Stimulated activated CD4-positive, alpha-beta T cell treated with anti-CD3 and anti-CD28 coated beads, Interleukin-4, amount 100 ng/mL, for 48 hours (primary cell): ENCODE measurements at places on chromosomes 2 and 18.

DNA sequence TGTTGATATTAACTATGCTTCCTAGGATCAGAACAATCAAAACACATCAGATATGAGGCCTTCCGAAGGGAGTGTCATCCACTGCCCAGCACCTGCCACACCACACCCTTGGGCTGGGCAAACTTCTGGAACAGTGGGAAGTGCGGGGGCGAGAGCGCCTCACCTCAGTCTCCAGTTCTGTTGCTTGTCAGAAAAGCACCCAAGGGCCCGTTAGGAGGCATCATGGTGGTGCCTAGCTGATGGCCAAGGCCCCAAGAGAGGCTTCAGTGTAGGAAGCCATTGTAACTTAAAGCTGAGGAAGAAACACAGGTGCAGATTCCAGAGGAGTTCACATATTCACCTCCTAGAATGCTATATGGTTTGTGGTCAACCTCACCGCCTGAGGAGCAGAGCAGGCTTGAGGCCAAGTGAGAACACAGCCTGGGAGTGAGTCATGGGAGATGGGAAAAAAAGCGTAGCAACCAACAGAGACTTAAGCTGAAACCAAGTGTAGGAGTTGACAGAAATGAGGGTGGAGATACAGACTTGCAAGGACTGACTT, 85.1 kb upstream of the ATL2 start:
- peak; percentile 40 for DNase-seq

DNA sequence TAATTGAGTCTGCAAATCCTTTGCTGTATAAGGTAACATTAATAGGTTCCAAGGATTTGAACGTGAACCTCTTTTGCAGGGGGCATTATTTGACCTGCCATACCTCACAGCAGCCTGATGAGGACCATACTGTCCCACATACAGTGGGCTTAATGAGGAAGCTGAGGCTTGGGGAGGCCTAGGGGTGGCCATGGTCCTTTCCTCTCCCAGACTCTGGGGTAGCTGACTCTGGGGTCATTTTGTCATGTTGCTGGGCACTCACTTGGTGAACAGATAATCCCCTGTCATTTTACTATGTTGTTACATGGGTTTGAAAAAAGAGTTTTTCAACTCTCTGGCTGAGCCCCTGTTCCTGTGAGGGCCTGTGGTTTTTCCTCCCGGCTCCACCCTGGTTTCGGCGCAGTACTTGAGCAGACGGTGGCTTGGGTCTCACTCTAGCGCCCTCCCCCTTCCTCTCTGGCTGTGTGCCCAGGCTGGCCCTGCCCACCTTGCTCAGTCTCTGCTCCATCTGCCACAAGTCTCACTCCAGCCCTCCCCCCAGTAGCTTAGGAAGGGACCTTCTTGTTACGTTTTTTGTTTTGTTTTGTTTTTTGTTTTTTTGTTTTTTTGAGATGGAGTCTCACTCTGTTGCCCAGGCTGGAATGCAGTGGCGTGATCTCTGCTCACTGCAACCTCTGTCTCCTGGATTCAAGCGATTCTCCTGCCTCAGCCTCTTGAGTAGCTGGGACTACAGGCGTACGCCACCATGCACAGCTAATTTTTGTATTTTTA, 21.0 kb downstream of the INPP4A start:
- no peak for DNase-seq

DNA sequence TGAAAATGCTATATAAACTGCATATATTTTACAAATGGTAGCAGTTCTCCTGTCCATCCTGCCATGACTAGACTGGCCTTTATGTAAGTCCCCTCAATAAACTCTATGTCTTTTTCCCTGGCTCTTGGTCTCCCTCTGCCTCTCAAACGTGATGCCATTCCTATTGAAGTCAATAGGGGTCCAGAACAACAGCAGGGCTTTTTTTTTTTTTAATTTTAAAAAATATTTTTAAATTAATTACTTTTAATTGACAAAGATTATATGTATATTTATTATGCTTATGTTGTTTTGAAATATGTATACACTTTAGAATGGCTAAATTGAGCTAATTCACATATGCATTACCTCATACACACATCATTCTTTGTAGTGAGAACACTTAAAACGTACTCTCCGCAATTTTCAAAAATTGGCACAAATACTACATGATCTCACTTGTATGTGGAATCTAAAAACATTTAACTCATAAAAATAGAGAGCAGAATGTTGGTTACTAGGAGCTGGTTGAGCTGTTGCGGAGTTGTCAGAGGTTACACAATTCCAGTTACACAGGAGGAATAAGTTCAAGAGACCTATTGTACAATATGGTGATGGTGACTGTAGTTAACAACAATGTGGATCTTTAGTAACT, 123.1 kb downstream of the LRRTM4 start:
- no peak for DNase-seq

DNA sequence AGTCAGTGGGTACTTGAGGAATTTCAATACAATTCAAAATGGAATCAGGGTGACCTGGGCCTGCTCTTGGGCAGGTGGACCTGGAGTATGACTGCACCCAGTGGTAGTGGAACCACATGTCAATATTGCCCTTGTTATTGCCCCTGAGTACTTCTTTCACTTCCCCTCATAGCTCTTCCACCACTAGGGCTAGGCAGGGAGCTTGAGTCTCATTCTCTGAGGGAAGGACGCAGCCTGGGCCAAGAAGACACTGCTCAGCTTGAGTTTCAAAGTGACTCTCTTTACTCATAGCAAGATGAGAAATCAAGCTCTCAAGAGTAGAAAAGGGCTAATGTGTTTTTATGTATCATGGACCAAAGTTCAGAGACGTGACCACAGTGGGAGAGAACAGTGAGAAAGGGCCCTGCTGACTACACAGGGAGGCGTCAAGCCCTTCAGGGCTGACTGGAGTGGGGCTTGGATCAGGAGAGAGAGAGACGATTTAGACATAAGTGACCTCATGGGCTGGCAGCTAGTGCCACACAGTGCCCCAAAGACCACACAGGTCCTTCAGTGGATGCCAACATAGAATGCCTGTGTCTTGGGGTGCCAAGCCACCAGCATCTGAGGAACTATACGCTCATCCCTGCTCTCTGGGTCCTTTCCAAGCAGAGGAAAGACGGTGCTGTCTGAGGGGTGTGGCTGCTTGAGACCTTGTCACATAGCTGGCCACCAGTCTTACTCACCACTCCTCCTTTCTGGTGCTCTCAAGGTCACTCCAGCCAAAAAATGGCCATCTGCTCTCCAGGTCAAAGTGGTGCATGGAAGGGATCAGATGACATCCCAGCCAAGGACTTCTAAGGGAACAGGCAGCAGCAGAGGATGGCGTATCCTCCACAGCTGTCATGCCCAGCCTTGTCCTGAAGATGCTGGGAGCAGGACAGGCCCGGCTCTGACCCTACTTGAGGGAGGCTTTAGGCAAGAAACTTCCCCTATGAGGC, 13.0 kb downstream of the PTMA start:
- DNase-seq, result no peak

GRCh38 chr2:64133828-64134227, 10.4 kb downstream of the PELI1 start:
- no peak for DNase-seq

DNA sequence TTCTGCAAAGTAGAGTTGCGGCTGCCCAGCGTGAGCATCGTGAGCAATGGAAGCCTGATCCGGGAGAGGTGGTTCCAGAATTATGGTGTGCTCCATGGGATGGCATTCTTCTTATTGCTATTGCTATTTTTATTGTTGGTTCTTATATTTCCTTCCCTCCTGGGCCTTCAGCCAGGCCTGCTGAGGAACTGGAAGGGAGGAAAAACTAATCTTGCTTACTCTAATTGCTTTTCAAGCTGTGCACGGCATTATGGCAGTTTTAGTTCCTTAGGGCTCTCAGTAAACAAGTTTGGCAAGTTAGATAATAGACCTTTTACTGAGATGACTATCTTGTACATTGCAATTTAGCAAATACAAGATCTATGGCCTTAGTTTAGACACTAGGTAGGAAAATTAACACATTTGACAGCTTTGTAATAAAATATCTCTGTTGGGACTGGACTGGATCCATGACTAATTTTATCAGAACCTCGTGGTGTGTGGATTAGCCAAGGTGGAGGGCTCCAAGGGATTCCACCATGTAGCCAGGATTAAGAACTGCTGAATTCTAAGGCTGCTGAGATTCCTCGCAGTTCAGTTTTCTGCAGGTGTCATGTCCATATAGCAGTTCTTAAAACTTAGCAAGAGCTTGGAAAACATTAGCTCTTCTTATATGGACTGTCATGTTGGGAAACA, 6.0 kb downstream of the RSAD2 start:
- no peak for DNase-seq

DNA sequence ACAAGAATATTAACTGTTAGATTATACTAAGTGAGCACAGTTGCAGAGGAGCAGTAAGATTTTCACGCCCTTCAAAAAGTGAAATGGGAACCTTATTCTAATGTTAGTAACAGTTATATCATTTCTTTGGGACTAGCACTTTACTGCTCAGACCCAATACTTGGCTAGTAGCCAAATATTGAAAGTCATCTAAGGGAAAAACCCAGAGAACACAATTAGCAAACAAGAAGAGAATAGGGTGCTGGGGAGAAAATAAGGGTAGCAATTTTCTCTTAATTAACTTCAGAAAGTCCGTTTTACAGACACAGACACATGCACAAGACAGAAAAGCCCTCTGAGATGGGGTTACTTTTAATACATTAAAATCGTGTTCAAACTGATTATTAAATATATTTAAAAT, 71.8 kb downstream of the ID2 start:
- no peak for DNase-seq

GRCh38 chr2:153163055-153163454, 315.5 kb downstream of the RPRM start:
- no peak for DNase-seq

- no peak for DNase-seq
These were observed 53.3 kb downstream of the TRAPPC12 start for GRCh38 chr2:3432693-3433338.

DNA sequence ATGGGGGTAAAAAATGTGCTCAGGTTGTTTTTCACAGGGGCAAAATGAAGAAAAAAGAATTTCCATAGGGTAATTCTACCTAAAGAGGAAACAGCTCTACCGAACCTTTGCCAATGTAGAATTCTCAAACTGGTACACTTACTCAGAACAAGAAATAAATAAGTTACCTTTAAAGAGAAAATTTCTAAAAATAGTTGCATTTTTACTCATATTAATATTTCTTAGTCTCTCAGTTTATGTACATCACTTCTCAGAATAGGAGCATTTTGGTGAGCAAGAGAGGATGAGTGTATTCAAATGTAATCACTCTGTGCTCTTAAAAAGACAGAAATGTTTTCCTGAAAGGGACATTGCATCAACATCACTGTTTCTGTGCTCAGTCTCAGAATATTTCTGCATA, 574.7 kb upstream of the SLC8A1 start:
- DNase-seq, result no peak

DNA sequence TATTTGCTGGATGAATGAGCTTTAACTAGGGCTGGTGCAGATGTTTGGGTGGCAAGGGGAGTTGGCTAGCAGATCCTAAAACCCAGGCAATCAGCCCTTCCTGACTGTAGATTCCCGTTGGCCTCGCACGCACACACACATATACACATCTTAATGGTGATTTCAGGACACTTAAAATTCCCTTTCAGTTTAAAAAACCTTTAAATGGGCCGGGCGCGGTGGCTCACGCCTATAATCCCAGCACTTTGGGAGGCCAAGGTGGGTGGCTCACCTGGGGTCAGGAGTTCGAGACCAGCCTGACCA, 19.5 kb upstream of the MTCL1 start:
- DNase-seq, result no peak

DNA sequence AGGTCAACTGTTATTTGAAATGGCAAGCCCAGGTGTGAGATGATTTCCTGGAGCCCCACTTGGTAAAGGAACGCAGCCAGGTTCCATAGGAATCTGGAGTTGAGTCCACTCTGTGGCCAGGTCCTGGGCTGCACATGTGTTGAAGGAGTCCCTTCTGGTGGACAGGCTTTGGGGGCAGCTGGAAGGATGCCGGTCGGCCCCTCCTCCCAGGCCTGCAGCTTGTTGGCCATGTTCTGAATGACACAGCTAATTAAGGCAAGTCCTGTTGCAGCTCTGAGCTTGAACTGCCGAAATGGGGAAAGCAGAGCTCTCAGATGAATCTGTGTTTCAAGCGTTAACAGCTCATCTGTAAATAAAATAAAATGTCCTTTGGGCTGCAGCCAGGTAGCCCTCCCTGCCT, 23.8 kb downstream of the EN1 start:
- DNase-seq, result no peak

DNA sequence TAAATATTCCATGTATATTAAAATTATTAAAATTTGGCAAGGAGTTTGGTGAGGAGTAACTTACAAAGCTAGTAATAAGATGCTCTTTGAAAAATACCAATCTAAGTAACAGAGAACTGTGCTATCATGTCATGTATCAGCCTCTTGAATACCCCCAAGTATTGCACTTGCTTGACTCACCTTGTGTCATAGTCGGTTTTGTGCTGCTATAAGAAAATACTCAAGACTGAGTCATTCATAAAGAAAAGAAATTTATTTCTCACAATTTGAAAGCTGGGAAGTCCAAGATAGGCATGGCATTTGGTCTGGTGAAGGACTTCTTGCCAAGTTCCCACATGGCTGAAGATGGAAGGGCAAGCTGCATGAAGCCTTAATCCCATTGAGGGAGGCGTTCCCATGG, 179.2 kb downstream of the MEMO1 start:
- no peak for DNase-seq

GRCh38 chr2:179297927-179298326, 33.3 kb upstream of the SESTD1 start:
- DNase-seq, result no peak

DNA sequence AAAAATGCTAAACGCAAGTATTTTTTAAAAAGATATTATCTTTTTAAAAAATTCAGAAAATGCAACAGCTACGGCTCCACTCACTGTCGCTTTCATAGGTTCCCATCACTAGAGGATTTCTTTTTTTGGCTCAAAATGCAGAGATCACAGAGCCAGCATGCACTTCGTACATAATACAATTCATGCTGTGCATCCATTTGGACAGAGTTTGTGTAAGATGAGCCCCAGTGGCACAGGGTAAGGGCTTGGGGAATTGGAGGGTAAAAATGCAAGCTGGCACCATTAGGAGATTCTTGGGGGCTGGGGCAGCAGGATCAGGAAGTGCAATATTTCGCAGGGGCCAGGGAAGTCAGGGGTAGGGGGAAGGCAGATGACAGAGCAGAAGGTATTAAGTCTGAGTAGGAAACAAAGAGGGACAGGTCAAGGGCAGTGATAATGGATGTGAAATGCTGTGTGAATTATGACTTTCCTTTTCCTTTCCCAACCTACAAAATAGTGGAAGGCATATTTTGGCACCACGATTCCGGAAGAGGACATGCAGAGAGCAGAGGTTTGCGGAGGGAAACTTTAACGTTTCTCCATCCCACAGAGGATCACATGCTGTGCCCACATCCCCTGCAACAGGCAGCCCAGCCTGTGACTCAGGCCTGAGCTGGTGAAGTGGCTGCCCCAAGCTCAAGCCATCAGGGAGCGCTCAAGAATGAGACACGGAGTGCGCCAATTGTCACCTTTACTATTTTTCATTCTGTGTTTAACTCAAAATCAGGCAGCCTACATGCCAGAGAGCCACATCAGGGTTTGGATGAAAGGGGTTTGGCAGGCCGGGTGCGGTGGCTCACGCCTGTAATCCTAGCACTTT, 4.7 kb downstream of the CAPG start:
- DNase-seq, result peak; percentile 60

DNA sequence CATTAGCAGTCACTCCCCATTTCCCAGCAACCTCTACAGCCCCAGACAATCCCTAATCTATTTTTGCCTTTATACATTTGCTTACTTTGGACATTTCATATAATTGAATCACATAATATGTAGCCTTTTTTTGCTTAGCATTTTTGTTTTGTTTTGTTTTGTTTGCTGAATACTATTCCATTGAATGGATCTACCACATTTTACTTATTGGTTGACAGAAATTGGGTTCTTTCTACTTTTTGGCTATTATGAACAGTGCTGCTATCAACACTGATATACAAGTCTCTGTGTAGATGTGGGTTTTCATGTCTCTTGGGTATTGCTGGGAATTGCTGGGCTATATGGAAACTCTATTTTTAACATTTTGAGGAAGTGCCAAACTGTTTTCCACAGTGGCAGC, 7.6 kb downstream of the PTPN18 start:
- no peak for DNase-seq
